Erythroblast (primary cell): ENCODE measurements at places on chromosomes 5 and 9.

GRCh38 chr5:139709582-139710318, 61.6 kb downstream of the CXXC5 start:
- peak; percentile 59 for DNase-seq

GRCh38 chr5:131634666-131634995, 398 bp downstream of the RAPGEF6 start:
- DNase-seq = peak; percentile 81

- DNase-seq = peak; percentile 89
Observed at GRCh38 chr9:127942216-127943010, 4.8 kb upstream of the DPM2 start.

- DNase-seq = no peak
Observed at GRCh38 chr5:153079396-153079795, 411.1 kb upstream of the GRIA1 start.

GRCh38 chr5:18602402-18602801, 968.1 kb downstream of the TAF11L14 start:
- DNase-seq = no peak

- DNase-seq = no peak
Observed at GRCh38 chr9:93020151-93020550, 38.4 kb upstream of the SUSD3 start.

- DNase-seq = peak; percentile 58
Observed at GRCh38 chr5:159316519-159317383, 13.5 kb downstream of the IL12B start.

- DNase-seq = no peak
Observed at GRCh38 chr5:127363403-127363802, 72.8 kb downstream of the MEGF10 start.

GRCh38 chr5:169385636-169386035, 84.7 kb upstream of the SLIT3 start:
- no peak for DNase-seq

- DNase-seq = no peak
Observed at GRCh38 chr5:181173420-181174342, 26.3 kb downstream of the OR2V2 start.

DNA sequence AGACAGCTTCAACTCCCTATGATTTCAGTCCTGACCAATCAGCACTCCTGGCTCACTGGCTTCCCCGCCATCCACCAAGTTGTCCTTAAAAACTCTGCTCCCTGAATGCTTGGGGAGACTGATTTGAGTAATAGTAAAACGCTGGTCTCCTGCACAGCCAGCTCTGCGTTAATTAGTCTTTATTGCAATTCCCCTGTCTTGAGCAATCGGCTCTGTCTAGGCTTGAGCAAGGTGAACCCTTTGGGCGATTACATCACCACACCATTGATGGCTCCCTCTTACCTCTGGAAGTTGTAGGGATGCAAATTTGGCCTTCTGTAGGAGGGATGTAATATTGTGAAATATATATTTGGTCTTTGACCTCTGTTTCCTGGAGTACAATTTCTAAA, 2.9 kb upstream of the SLC23A1 start:
- no peak for DNase-seq

- DNase-seq = no peak
Observed at GRCh38 chr9:133327834-133328484, 8.0 kb downstream of the SURF6 start.

DNA sequence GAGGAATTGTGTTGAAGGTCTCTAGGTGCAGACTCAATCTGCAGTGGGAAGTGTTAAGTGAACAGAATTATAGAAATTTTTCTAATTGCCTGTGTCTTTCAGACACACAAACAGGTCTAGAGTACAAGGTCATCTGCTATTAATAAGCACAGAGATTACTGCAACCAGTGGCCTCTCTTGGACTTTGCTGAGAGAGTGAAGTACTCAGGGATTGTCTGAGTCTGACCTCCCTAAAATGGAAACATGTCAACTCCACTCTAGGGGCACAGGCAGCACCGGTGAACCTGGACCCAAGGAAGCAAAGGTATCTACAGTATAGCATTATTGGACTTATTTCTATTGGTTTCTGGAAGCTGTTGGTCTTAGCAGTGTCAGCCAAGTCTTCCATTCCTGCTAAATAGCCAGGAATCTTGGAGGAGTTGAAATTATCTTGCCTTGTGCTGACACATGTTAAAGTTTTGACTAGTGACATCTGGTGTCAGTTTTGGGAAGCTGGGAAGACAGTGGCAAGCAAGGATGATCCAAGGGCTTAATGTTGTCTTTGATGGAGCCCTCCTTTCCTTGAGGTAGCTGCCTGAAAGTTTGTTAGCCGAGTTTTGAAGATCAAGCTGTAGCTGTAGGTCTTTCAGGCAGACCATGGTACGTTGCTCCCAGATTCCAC, 61.1 kb upstream of the NMUR2 start:
- DNase-seq = no peak

DNA sequence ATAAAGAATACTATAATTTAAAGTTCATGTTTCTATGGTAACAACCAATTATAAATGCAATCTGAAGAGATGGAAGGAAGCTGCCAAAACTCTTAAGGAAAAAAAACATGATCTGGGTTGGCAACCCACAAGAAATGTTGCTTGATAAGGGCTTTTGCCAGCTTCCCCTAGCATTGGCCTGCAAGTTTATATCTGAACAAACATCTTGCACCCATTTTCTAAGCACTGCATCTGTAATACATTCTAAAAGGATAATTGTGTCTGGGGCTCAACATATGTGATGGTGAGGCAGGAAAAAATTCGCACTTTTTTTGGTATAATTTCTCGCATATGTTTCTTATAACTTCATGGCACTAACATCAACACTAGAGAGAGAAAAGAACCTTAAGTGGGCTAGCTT, 276.4 kb downstream of the FBXL7 start:
- no peak for DNase-seq

GRCh38 chr5:101143526-101143925, 240.4 kb upstream of the ST8SIA4 start:
- no peak for DNase-seq

- DNase-seq = no peak
Observed at GRCh38 chr5:77368367-77368766, 123.7 kb downstream of the WDR41 start.

DNA sequence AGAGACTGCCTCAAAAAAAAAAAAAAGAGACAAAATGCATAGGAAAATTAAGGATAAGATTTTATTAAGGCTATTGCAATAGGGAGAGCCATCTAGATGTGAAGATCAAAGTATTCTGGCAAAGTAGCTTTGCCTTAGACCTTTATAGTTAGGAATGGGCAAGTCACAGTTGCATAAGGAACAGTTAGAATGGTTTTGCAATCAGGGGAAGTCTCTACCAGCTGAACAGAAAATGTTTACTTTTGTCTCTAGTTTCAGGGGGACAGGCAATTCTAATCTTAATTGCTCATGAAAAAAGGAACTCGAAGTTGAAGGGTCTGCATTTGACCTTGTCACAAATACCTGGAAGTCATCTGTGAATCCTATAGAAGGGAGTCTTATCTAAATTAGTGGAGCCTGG, 13.1 kb upstream of the ATP6V1G1 start:
- no peak for DNase-seq

- DNase-seq = no peak
Observed at GRCh38 chr9:134174073-134174449, 9.7 kb upstream of the RNU6ATAC start.

GRCh38 chr9:2465921-2466460, 155.6 kb upstream of the VLDLR start:
- no peak for DNase-seq

DNA sequence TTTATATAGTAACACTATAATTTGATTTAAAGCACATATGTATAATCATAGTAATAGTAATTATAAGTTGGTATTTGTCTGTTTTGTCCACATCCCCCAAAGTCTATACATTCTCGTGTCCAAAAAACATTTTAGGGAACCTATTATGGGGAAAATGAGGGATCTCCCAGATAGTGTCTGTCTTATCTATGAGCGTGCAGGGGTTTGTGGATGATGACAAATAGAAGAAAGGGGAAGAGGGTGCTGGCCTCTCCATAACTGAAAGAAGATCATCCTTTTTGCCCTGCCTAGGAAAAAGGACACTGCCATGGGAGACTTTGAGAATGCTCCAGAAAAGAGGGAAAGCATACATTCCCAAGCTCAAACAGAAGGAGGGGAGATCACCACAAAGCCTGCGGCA, 45.3 kb downstream of the C5orf22 start:
- no peak for DNase-seq

DNA sequence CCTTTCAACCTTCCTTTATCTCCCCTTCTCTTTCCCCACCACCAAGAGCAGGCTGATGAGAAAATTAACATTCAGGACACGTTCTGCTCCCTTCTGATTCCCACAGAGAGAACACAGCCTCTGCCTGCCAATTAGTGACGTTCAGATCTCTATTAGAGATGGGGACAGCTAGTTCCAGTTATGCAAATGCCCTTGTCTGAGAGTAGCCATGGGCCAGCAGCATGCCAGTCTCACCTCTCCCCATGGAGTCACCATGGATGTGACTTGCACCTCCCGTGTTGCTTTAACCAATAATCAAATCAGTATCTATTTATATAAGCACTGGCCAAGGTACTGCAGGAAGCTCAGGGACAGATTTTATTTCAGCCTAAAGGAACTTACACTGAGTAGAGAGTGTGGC, 61.3 kb downstream of the KCNIP1 start:
- no peak for DNase-seq

- DNase-seq = no peak
Observed at GRCh38 chr9:114709636-114710035, 27.6 kb upstream of the TEX48 start.

GRCh38 chr5:91141642-91142041, 241.5 kb downstream of the ARRDC3 start:
- no peak for DNase-seq

GRCh38 chr9:34744295-34745221, 34.6 kb upstream of the CCL21 start:
- DNase-seq = no peak

GRCh38 chr5:149381261-149381985, 2.3 kb upstream of the IL17B start:
- DNase-seq = no peak

DNA sequence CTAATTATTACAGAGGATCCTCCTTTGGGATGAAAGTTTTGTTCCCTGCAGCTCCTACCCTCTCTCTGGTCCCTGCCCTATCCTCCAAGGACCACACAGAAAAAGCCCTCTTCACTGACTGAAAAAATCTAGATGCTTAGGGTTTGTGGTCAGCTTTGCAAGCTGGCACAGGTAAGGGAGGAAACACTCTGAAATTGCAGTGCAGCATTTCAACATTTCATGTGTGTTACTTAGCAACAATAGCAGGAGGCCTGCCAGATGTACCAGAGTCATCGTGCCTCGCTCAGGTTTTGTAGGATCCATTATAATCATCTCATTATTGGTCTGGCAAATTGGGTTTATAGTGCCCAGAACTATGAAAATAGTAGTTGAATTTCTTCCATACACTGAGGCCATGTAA, 109.5 kb downstream of the PALM2AKAP2 start:
- no peak for DNase-seq

GRCh38 chr5:143449772-143450171, 46.3 kb upstream of the NR3C1 start:
- no peak for DNase-seq

GRCh38 chr5:55456216-55456895, 78.4 kb downstream of the PLPP1 start:
- DNase-seq = no peak

DNA sequence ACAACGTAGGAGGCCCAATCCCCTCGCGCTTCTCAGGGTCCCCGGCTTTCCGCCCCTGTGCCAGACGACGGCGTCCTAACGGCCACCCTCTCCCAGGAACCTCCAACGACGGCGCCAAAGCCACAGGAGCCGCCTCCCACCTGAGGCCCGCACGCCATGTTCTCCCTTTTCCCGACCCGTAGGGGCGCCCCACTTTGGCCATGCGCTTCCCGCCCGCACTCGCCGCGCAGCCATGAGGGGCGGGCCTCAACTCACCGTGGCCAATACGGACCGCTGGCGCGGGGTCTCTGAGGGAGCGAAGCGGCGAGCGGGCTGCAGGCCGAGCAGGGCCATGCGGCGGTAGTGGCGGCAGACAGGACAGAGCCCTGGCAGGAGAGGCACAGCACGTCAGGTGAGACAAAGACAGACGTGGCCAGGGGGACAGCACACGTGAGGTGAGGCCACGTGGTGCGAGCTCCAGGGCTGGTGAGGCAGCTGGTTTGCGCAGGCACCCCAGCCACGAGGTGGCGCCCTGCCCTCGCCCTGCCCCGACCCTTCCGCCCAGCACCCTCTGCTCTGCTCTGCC, 1005.5 kb upstream of the PTPRD start:
- no peak for DNase-seq
